Stimulated activated CD4-positive, alpha-beta T cell treated with anti-CD3 and anti-CD28 coated beads, Interleukin-1b, Interleukin-23, amount 100 ng/mL, for 24 hours (primary cell): ENCODE measurements at places on chromosomes 4 and X.

GRCh38 chrX:55111578-55112254, 22.9 kb downstream of the PAGE2 start:
- no peak for DNase-seq

DNA sequence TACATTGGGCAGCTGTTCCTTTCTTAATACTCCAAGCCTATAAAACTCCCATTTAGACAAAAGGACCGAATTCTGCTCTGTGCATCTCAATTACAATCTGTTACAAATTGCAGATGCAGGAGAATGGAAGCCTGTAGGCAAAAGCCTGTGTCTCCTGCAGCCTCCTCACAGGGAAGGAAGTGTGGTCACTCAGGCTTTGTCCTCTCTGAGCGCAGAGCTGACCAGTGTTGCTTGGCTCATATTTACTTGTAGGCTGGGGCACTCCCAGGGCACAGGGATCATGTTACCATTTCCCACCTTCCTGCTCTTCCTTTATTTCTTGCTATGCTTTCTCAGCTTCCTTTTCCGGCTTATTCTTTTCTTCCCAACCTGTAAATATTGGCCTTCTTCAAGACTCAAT, 15.7 kb downstream of the SUPT20HL2 start:
- no peak for DNase-seq

DNA sequence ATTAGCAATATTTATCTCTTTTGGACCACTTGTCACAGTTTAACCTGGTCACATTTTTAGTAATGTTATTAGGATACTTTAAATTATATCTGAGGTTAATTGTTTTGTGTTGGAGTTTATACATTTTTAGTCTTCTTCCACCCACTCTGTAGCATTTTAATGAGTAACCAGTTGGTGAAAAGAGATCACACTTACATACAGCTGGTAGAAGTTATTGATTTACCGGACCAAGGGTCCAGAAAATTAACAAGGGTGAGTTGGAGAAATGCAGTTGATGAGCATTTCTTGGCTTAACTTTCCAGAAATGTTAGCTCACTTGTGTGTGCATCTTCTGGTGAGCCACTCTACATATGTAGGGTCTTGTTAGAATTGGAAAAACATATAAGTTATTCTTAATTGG, 219.6 kb downstream of the GRXCR1 start:
- no peak for DNase-seq

DNA sequence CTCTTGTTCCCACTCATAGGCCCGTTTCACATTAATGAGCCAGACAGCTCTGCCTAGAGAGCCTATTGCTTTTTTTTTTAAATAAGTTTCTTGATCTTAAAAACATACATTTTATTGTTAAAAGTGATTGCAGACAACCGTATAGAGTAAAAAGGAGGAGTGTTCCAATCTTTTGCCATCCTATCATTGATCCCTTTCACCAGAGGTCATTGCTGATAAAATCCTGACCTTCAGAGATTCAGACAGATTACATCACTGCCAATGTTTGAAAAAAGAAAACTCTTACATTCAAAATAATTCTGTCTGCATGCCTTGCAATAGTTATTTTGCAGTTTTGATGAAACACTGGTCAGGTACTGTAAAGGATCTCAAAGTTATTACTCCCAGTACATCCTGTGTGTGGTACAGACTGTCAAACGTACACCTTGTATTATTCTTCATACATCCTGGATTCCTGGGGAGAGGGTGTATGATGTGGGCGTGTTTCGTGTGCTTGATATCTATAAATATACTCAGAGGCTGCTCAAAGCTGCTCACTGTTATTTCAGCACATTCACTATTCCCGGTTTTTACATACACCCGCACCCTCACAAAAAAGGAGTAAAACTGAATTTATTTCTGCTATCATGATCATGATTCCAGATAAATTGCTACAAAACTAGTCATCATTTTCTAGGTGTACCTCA, 15.4 kb upstream of the KLHL2 start:
- DNase-seq = no peak

GRCh38 chrX:150184491-150184890, 178.6 kb upstream of the MAMLD1 start:
- DNase-seq = no peak

GRCh38 chr4:105944540-105944939, 49.3 kb downstream of the NPNT start:
- DNase-seq = no peak

- no peak for DNase-seq
Measured at GRCh38 chrX:112270991-112271390, 188.4 kb upstream of the TRPC5 start.

DNA sequence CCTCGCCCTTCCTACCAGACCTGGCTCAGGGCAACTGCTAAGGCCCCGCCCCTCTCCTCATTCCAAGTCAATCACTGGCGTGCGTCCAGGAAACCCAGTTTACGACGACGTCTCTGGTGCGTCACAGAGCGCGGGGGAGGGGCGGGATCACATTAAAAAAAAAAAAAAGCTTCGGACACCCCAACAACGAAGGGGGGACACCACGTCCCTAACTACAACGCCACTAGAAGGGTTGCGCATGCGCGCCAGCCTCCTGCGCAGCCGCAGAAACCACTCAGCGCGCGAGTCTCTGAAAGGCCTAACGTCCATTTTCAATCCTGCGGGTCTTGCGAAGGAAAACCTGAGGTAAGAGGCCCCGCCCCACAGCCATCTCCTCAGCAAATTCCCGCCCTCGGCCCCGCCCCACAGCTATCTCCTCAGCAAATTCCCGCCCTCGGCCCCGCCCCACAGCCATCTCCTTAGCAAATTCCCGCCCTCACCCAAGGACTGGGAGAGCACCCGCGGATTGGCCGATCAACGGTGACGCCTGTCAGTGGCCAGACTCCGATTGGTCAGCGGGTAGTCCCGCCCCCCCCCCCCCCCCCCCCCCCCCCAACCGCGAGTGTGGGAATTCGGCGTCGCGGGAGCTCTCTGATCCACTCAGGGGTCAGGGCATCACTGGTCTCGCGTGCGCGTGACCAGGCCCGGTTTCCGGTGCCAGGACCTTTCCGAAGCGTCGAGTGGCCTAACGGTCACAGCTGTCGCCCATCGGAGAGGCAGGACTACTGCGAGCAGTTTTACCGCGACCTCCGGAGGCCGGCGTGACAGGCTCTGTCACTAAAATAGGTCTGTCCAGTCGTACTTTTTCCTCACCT, at the start of gene SCML1:
Gene SCML1, plus strand, starts transcription at position 638 of the 854 bp plus-strand sequence. CDS start 6,694 bp downstream, outside the sequence.
- DNase-seq = peak; percentile 66

GRCh38 chrX:96684339-96685209, at the start of gene DIAPH2:
TSS of gene DIAPH2 (plus strand) at chrX:96684842.
- DNase-seq = peak; percentile 44

GRCh38 chr4:94036964-94037363, 170.7 kb upstream of the SMARCAD1 start:
- DNase-seq = no peak

DNA sequence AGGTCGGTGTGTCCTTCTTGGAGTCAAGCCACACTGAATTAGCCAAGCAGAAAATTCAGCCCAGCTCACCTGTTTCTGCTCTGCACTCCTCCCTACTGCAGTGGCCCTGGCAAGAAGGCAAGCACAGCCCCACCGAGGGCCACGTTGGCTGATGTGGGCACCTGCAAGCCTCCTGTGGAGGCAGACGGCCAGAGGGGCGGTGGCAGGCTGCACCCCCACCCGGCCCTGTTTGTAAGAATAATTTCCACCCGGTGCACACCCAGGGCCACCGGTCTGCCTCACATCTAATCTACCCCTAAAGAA, 18.8 kb downstream of the PPP2R2C start:
- no peak for DNase-seq

- DNase-seq = no peak
Measured at GRCh38 chrX:136176399-136176825, 29.1 kb downstream of the FHL1 start.
